HT-29 (cell line): ENCODE measurements at places on chromosomes 4 and X. TPM values are rescaled to one million over a fixed set of nuclear protein-coding genes. Genes with fewer than 3 reads are reported as not detected.

Gene KLHL4
- total RNA-seq = not detected in 2 replicates

Gene IL3RA
- total RNA-seq = not detected in 2 replicates

DNA sequence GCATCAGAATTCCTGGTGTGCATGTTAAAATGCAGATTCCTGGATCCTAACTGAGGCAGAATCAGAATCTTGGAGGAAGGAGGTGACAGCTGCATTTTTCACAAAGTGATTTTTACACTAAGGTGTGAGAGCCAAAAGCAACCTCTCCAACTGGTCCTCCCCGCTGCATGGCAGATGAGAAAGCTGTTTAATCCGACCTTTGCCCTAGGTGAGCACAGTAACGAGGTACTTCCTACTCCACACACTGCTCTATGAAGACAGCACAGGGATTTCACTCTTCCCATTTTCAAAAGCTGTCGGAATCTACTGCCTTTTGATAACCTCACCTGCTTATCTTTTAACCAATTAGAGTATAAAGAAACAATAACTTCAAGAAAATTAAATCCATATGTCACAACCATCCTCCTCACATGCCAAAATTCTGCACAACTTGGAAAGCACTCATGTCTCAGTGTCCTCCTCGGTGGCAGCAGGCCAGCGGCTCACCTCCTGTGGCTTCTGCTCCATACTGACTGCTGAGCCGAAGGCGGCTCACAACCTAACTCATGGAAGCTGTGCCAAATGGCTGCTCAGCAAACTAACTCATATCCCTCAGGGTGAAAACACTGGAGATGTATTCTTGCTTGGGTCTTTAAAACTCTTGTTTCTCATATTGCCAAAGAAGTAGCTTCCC is 3.6 kb downstream of the CASP6 start:
- no peak for DNase-seq

DNA sequence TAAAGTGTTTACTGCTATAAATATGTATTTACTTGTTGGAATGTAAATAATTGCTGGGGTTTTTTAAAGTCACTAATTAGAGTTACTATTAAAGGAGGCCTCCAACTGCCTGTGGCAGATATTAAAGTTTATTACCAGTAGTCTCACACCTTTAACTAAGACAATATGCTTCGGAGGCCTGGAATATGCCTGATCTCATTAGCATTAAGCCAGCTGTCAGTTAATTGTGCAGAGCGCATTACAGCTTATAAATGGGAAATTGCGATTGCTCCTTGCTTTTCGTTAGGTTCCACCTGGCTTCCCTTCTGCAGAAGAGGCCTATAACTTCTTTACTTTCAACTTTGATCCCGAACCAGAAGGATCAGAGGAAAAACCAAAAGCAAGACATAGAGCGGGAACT is 41.3 kb downstream of the CC2D2A start:
- DNase-seq = no peak
